ENCODE measurements at places on chromosomes 4 and X.

GRCh38 chrX:151703487-151703886 is 8.2 kb downstream of the PRRG3 start:
- DNase-seq: no peak

DNA sequence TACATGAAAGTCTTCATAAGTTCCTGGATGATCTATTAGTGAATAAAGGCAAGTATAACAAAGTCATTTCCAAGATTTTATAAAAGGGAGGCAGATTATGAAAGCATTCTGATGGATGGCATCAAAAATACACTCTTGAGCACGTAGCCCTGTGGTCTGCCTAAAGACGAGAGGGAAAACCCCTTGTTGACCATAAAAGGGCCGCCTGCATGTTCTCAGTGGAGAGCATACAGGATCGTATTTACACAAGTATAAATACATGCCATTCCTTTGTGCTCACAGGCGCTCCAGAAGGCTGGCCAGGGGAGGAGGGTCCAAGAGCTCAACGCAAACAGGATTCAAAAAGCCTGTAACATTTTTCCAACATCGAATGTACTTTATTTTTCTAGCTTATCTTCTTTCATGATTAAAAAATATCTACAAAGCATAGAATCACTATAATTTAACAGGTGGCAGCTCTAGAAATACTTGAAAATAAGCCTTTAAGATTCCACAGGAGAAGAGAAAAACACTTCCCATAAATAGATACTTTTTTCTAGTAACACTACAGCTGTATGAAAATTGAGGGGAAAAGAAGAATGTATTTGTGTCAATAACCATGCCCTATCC is 29.6 kb downstream of the PDGFC start:
- no peak for DNase-seq

DNA sequence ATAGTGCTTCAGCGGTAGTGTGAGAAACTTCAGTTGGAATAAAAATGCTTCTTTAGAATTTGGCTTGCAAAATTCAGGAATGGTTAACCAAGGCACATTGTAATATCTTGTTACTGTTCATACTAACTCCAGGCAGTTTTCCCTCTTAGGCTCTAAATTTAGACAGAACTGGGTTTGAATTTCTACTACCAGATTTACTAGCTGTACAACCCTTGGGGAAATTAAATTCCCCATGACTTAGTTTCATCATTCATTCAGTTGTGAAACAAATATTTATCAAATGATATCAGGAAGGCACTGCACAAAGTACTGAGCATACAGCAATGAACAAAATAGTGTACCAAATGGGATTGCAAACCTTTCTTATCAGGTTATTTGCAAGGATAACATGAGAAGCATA is 135.0 kb upstream of the IL15 start:
- DNase-seq: no peak

GRCh38 chr4:3302173-3302785 is 9.5 kb downstream of the RGS12 start:
- peak; percentile 34 for DNase-seq

DNA sequence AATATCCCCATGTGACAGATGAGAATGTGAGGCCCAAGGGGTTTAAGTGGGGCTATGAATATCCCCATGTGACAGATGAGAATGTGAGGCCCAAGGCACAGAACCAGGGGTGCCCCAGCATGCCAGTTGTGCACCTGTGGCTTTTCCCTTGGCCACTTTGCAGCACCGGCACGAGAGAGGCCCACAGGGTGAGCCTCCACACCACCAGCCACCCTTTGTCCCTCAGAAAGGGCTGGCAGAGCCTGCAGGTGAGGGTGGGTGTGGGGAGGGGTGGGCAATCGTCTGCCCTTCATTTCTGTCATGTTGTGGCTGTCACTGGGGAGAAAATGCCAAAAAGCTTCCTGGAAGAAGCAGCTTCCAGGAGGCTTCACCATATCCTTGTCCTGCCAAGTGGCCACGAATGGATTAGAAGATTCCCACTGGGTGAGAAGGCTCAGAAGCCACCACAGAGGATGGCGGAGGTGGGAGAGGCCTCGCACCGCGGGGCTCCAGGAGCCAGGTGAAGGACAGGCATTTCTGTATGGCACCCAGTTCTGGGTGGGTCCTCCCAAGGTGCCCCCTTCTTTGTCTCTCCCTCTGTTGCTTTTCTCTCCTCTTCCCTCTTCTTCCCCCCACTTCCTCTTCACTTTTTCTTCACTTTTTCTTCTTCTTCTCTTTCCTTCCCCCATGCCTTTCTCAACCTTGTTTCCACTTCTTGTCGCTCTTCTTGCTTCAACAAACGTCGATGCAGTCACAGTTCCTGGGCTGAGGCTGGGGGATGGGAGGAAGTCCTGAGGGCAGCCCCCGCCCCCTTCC is 469 bp upstream of the GPR78 start:
- DNase-seq: no peak

- DNase-seq: no peak
Measured at GRCh38 chrX:136387951-136388502, 87.3 kb downstream of the ADGRG4 start.

DNA sequence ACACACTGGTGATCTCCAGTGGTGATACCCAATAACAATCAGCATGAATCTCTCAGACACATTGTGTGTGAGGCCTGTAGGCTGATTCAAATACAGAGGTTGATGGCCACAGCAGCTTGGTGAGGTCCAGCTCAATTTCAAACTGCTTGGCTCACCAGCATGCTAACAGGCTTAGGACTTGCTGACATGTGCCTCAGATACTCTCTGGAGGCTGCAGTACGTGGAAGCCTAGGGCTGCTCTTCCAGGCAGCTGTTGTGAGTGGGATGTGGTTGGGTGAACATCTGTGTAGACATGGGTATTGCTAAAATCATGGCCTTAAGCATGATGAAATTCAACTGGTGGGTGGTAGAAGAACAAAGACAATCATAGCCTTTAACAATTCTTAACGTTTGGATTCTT is 4.3 kb downstream of the CXCL9 start:
- no peak for DNase-seq

DNA sequence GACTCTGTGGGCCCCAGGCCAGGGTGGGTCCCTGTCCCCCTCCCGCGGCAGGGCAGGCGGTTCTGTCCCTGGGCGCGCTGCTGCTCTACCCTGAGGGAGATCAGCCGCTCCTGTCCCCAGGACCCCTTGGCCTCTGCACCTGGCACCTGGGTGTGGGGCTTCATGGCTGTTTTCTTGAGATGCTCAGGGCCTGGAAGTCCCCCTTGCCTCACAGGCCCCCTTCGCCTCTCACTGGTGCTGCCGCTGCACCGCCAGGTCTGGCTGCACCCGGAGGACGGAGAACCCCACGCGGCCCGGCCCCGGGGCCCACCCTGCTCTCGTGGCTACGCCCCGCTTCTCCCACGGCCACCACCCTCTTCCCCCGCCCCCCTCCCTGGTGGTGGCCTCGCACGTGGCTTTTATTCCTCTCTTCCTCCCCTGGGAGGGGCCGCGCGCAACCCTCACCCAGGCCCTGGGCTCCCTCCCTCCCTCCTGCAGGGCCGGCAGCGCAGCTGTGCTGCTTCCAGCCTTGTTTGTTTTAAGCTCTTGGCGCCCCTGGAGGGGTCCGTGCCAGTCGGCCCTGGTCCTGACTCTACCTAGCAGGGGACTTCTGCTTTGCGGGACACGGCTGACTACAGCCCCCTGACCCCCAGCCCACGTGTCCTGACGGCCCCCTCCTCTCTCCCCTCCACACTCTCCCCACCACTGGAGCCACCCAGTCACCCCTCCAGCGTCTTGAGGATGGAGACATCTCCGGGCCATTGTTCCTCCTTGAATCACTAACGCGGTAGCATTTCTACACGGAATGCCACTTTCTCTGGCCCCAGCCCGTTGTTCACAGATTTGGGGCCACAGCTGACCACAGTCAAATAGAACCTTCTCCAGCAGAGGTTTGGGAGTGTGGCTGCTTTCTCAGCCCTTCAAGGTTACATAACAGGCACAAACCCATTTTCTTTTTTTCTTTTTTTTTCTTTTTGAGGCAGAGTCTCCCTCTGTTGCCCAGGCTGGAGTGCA is 20.6 kb upstream of the CLDN24 start:
- DNase-seq: no peak

DNA sequence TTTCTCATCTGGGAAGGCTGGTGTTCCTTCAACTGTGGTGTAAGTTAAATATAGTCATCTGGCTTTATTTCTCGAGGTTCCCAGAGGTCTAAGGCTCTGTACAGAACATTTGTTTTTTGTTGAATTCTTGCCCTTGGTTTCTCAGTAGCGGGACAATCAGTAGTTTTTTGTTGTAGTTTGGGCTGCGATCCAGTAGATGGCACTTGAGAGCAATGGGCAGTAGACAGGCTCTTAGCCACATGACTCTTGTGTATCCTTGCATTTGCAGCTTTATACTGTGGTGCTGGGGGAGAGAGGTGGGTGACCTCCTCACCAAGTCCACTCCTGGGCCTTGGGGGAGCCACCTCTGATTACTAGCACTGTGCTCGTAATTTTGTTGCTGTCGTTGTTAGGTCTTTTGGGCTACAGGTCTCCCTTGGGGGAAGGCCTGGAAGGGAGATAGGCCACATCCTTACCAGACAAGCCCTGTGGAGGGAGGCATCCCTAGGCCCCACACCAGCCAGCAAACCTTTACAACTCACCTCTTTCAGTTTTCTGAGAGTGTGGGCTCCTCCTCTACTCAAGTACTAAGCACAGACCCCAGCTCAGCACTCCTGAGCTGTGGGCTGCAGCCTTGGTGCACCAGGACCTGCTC is 8.1 kb downstream of the ETDB start:
- DNase-seq: peak; percentile 10

GRCh38 chrX:136812286-136812685 is 31.6 kb upstream of the ARHGEF6 start:
- DNase-seq: no peak

GRCh38 chr4:184664445-184665210 is 15.1 kb downstream of the PRIMPOL start:
- DNase-seq: no peak

- DNase-seq: no peak
Measured at GRCh38 chr4:48985976-48986653, at the start of gene CWH43. TSS of gene CWH43 (plus strand) at chr4:48986275. CDS start at chr4:48986430, 155 bp downstream.

- DNase-seq: no peak
Measured at GRCh38 chrX:2412131-2412530, 88.6 kb downstream of the DHRSX start.

DNA sequence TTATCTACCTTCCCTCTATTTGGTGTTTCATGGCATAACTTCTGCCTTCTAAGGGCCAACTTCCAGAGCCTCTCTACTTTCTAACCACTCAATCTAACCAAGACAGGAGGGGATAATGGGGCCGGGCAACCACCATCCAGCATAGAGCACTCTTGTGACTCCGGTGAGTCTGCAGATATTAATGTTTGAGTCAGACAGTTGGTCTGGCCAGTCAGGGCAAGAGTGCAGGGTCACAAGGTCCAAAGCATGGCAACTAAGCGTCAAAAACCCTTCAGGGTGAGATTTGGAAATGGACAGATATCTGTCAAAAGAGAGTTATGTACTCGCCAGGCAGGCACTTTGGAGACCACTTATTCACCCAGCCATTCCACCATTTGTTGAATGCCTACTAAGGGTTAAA is 105.0 kb downstream of the PALLD start:
- DNase-seq: no peak

GRCh38 chrX:85922821-85923220 is 124.5 kb downstream of the CHM start:
- DNase-seq: no peak

DNA sequence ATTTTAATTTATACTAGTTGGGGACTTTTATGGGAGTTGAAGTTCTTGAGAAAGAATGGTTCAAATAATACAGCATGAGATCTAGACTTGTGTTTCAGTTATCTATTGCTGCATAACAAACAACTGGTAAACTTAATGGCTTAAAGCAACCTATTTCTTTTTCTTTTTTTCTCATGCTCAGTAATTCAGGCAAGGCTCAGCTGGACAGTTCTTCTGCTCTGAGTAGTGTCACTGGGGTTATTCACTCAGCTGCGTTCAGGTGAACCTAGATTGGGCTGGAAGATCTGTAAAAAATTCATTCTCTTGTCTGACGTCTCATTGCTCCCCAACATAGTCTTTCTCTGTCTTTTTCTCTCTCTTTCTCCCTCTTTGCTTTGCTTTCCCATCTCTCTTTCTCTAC is 291.7 kb downstream of the GBA3 start:
- no peak for DNase-seq

GRCh38 chr4:163525982-163526381 is 31.5 kb downstream of the TMA16 start:
- DNase-seq: no peak

GRCh38 chrX:6644411-6644810 is 109.5 kb upstream of the VCX3A start:
- DNase-seq: no peak

DNA sequence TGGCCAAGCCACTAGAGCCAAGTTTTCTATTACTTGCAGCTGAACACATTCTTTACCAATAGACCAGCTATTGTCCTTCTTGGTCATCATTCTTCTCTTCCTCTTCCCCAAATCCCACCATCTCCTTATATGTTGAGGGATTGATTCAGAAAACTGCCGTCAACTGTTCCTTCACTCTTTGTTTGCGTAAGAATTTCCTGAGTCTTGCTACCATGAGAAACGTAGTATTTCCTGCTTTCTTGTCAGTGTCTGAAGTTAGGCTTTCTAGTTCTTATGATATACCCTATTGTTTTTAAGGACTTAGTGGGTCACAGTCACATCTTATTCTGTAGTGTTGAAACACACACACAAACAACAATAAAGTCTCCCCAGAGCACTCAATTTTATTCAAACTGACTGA is 20.1 kb downstream of the IGFBP7 start:
- no peak for DNase-seq

DNA sequence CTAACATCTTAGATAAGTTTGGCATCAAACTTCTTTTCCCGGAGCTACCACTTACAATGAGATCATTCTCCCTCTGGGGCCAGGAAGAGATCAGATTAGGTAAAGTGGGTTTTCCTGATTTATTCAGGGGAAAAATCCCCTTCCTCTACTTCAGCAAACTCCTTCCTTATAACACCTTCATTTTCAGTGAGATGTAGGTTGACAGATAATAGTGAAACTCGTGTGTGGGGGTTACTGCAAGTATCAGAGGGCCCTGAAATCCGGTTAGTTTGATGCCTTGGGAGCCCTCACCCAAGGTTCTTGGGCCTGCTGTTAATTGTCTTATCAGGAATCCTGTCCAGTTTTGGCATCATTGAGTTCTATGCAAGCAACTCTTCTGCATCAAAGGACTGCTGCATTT is 10.8 kb downstream of the FTHL17 start:
- no peak for DNase-seq

DNA sequence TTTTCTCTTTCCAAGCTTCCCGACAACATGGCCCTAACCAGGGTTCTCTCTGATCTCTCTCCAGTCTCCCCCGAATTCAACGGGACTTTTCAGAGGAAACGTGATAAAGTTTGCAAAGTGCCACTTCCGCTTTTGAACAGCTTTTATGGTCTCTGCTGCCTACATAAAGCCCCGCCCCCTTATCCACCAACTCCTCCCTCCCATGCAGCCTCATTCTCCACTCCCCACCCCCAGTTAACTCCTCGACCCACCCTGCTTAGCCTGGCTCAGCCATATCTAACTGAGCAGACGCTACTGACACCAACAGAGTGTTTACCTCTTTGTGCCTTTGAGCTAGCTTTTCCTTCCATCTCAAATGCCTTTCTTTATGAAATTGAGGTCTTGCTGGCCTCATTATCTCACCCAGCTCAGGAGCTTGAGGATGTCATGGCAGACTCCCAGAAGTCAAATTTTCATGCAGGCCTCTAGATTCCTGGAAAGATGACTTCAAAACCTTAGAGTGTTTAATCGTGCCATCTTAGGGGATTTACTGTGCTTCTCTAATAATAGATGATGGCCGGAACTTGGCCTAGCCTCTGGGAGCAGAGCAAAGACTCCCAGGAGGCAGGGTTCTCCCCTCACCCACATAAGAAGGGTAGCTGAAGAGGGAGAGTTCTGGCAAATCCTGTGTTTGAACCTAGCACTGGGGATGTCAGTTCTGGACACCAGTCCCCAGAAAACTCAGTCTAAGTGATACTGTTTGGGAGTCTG is 606.0 kb downstream of the BCOR start:
- peak; percentile 42 for DNase-seq
